ENCODE measurements at places on chromosomes 2 and 18. TPM values are rescaled to one million over a fixed set of nuclear protein-coding genes. Genes with fewer than 3 reads are reported as not detected.

DNA sequence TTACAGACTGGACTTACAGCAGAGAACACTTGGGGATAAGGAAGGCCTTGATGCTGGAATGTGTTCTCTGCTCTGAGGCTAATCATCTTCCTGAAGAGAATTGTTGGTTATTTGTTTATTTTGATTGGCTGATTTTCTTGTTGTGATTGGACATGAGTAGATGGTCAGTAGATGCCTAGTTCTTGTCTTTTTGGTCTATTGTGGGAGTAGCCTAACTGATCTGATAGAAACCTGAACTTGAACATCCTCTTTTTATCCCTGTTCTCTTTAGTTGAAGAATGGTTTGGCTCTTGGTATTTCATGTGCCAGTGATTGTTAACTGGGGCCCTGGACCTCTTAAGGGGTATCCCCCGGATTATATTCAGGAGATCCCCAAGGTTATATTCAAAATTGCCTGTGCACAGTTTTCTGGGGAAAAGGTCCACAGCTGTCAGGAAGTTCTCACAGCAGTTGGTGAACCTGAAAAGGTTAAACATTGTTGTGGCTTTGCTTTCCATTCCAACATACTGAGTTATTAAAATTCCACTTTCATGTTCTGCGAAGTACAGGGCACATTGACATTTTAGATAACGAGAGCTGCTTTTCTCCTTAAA is 13.6 kb downstream of the TWSG1 start:
- no peak for DNase-seq

- no peak for DNase-seq
These were observed 143.4 kb upstream of the MYO3B start for GRCh38 chr2:170034596-170034995.

GRCh38 chr18:62797329-62797728 is 82.0 kb downstream of the PHLPP1 start:
- no peak for DNase-seq

DNA sequence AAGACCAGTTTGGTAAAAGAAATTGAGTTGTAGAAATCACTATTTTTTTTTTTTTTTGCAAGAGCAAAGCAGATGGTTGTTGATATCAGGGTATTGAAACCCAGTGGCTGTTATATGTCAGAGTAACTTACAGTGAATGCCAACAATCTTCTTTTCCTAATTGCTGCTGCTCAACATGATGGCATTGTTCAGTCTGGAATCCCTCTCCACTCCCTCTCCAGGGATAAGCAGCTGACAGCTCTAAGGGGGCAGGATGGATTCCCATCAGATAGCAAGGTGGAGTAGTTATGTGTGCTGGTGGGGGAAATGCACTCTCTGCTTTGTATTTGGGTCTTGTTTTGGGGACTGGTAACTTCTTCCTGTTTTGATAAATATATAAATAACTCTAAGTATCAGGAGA is 200.0 kb downstream of the PIK3C3 start:
- DNase-seq: no peak

DNA sequence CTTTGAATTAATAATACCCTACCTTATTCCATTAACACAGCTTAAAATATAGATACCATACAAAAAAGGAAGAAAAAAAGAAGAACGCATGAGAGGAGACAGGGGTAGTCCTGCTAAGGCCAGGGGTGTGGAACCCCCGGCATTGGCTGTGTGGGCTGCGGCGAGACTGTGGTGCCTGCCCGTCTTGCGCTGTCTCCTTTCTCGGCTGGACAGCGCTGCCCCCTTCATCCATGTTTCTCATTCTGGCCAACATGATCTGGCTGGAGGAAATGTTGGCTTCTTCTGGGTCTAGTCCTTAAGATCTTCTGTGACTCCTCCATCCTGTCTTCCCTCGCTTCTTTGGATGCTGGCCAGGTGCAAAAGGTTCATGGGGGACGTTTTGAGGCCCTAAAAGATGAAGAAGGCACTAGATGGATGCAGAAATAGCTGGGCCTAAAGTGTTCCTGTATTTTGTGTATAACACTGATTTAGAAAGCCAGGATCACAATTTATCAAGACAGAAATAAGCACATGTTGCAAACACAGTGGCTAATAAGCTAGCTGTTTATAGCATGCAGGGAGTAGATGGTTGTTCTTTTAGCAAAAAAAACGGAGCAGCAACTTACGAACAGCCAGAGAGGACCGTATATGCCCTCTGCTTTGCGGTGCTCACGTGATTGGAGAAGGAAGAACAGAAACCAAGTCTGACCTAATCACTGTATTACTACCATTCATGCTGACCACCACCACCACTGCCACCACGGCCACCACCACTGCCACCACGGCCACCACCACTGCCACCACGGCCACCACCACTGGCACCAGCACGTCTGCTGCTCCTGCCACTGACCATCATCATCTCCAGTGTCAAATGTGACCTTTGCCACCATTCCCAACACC is 71.7 kb upstream of the ASB18 start:
- no peak for DNase-seq

- no peak for DNase-seq
These were observed 42.2 kb downstream of the ABCG8 start for GRCh38 chr2:43880952-43881351.

DNA sequence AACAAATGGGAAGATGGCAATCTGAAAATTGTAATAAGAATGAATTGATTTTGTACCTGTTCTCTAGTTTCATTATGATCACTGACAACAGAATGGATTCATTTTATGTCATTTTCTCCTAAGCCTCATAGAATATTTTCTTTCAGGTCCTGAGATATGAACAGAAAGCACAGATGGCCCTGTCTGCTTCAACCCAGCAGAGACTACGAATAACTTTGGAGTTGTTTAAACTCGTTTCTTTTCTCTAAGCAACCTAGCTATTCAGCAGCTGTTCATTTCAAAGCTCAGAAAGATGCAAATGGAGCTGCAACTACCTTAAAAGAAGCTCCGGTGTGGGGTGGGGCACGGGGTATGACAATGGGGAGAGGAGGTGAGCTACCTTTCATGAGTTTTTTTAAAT is 124.9 kb downstream of the ALK start:
- no peak for DNase-seq

DNA sequence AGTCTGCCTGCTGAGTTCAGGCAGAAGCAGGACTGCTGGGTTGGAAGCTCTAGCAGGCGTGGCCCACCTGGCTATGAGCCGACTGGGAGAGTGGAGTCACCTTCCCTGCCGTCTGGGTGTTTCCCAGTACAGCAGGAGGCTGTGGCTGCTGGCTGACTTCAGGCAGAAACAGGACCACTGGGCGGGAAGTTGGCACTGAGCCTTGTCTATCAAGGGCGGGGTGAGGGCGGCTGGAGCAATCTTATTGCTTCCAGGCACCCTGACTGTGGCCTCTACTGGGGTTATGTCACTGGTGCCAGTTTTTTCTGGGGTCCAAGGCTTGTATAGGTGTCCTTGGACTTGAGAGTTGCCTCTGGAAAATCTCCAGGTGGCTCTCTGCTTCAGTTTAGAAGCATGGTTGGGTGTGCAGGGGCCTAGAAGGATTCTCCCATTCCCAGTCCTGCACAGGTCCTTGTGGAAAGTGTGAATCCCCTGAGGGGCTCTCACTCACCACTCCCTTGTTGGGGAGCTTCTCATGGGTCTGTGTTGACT is 30.5 kb downstream of the LTBP1 start:
- no peak for DNase-seq

- no peak for DNase-seq
These were observed 47.0 kb downstream of the ARMC9 start for GRCh38 chr2:231245249-231246094.

GRCh38 chr2:95329891-95330793 is 33.0 kb downstream of the KCNIP3 start:
- DNase-seq: no peak

DNA sequence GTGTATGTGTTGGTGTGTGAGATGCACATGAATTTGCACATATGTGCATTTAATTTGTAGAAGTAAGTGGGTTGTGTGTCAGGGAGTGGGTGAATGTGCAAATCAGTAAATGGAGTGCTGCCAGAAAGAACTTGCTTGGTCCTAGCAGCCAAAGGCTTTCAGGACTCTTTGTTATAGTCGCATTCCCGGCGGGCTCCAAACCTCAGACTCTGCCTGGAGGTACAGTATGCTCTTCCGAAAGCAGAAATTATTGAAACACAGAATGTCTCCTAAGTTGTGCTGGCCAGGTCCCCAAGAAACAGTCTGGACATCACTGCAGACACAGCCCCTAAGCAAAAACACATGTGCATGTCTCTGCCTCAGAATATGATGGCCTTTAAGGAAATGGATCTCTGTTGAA is 232.4 kb downstream of the INSIG2 start:
- no peak for DNase-seq

Gene TNFAIP6
- 2.4 TPM for total RNA-seq

Gene STARD7
- 71.4 TPM for total RNA-seq

Gene FAM124B
- 3.3 TPM for total RNA-seq

Gene OLA1
- 63.9 TPM for total RNA-seq

Gene CTIF
- total RNA-seq: 87.8 TPM

Gene NR4A2
- 7.8 TPM for total RNA-seq
